ENCODE measurements at places on chromosomes 3 and 15. TPM values are rescaled to one million over a fixed set of nuclear protein-coding genes. Genes with fewer than 3 reads are reported as not detected.

- DNase-seq = no peak
Measured at GRCh38 chr15:26790118-26790517, 17.3 kb upstream of the GABRB3 start.

DNA sequence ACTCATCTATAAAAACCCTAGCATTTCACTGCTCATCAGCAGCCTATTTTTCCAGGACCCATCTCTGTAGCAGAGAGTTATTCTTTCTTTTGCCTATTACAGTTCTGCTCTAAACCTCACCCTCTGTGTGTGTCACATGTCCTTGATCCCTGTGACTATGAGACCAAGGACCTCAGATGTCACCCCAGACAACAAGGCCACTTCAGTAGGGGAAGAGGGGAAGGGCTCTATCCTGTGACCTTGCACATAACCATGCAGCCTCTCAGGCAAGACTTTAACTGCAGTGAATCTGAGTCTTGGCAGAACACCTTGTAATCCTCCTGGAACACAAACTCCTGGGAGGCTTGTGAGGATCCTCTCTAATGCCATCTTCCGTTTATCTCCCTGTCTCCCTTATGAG is 4.4 kb upstream of the ZNF589 start:
- DNase-seq = no peak

DNA sequence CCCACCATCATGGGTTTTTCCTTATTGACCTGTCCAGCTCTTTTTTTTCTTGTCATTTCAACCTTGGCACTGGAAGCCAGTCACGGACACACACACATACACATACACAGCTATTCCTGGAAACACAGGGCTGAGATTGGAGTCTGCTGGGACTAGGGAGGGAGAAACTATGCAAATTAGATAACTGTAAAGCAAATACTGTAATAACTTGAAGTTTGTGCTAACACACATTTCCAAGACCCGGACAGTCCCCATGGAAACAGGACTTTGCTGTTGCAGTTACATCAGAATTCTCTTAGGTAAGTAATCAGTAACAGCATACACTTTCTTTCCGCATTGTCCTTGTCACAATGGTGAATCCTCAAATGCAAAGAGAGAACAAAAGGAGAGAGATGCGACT is 304.4 kb downstream of the KBTBD8 start:
- DNase-seq = no peak

GRCh38 chr15:88719654-88720053 is 80.8 kb downstream of the ISG20 start:
- DNase-seq = no peak

GRCh38 chr3:11136116-11136515 is 18.2 kb upstream of the HRH1 start:
- no peak for DNase-seq

DNA sequence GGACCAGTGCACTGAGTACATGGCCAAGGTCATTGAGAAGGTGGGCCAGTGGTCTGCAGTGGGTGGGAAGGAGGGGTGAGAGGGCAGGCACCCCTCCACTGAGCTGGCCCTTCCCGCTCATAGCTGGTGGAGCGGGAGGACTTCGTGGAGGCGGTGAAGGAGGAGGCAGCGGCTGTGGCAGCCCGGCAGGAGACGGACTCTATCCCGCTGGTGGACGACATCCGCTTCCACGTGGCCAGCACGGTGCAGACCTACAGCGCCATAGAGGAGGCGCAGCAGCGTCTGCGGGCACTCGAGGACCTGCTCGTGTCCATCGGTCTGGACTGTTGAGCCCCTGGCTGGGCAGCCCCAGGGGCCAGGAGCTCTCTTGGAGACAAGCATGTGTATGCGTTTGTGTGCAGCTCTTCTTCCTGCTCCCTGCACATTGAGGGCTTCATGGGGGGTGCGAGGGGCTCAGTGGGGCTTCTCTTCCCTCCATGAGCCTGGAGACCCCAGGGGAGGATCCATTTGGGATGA is 7.5 kb downstream of the ABTB1 start:
- DNase-seq = no peak

GRCh38 chr3:125300416-125300815 is 74.7 kb downstream of the ZNF148 start:
- no peak for DNase-seq

DNA sequence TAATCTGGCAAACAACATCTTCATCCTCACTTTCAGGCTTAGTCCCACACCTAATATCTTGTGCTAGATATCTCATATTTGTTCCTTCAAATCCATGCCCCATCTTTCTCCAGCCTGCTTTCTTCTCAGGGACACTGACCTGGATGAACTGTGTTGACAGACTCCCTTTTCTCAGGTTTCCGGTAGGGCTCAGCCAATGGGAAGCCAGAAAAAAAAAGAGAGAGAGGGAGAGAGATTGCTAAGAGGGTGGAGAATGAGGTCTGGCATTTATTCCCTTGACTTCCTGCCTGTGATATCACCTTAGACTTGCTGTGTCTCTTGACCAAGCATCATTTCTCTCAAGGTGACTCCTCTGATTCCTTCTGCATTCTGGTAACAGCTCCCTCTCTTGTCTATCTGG is 145.6 kb upstream of the ABI3BP start:
- DNase-seq = no peak

DNA sequence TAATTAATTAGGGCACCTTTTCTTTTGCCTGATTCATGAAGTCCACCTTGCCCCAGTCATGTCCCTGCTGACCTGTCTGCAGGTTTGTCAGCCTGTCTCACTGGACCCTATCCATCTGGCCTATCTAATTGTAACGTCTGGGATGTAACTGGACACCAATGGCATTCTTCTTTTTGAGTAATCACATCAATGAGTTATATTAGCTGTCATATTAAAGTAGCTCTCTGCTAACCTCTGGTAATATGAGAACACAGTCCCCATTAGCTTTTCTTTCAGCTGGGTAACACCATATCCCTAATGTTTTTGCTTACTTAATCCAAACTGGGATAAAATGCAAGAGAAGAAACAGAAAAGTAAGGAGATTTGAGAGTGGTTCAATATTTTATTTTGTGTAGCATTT is 166.2 kb upstream of the VEPH1 start:
- no peak for DNase-seq

- no peak for DNase-seq
Measured at GRCh38 chr15:67137319-67137718, 71.9 kb downstream of the SMAD3 start.

DNA sequence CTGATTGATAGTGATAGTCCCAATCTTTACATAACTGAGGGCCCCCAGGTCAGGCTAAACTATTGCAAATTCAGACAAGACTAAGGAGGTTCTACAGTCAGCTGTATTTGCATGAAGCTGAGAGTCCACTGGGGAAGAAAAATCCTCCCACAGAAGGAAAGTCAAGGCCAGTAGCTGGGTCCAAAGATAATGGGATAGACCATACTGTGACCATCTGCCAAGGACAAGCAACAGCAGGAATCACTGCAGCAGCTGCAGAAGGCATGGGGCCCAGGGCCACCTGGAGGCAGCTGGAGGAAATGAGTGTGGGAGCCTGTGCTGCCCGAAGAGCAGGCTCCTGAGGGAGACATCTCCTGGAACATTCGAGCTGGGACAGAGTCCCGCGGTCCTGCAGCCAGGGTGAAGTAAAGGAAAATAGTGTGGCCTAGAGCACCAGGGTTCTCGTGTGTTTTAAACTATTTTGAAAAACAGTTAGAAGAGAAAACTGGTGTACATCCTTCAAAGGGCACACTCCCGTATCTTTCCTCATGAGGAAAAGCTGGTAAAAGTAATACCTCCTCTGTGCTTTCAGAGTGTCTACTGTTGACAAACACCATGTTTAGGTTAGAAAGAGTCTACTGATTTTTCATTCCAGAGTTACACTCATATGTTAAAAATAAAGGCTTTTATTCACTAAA is 13.2 kb upstream of the TMEM212 start:
- no peak for DNase-seq

GRCh38 chr15:62850791-62851291 is 191.7 kb upstream of the TPM1 start:
- DNase-seq = no peak

GRCh38 chr3:59052803-59053411 is 3.1 kb upstream of the CFAP20DC start:
- DNase-seq = no peak

DNA sequence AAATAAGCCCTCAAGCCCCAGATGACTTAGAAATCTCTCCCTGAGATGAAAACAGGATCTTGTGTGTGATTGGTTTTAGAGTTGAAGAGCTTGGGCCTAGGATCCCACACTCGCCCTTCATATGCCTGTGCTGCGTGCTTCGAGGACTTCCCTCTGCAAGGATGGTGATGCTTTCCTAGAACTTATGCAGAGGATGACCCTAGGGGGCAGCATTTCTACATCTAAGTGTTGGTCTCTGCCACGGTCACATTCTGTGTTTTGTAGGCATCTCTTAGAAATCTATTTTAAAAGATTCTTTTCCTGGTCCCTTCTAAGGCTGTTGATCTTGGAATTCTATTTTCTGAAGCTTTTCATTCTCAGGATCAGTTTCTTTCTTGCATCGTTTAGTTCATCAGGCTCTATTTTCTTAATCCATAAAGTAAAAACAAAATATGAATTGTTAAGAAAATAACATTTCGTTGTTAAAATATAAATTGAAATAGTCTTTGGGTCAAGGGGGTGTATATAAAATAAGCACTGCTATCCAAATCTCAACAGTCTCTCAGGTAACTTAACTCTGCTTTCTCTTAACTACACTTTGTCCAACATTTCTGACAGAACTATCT is 45.7 kb downstream of the WDR76 start:
- DNase-seq = no peak

GRCh38 chr3:142279965-142280590 is 54.7 kb upstream of the GK5 start:
- peak; percentile 55 for DNase-seq

- no peak for DNase-seq
Measured at GRCh38 chr3:66554178-66554577, 53.4 kb upstream of the LRIG1 start.

DNA sequence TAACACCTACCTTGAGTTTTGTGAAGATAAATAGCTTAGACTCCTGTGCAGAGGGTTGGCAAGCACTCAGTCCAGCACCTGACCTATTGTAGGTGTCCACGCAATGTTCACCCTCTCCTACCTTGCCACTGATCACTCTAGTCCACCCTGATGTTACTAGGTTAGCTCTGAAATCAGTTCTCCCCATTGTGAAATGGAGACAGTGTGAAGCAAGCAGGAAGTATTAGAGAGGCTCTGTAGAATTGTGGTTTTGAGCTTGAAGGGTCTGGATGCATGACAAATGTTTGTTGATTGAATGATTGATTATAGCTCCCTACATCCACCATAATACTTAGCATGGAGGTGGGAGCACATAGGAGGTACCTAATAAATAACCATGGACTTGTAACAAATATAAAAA is 199.7 kb downstream of the RPLP1 start:
- DNase-seq = peak; percentile 3

GRCh38 chr15:76401285-76401684 is 64.7 kb downstream of the ISL2 start:
- DNase-seq = no peak

- no peak for DNase-seq
Measured at GRCh38 chr3:195114786-195115599, 156.0 kb downstream of the XXYLT1 start.

- DNase-seq = no peak
Measured at GRCh38 chr3:189502676-189503257, 128.4 kb upstream of the TP63 start.

DNA sequence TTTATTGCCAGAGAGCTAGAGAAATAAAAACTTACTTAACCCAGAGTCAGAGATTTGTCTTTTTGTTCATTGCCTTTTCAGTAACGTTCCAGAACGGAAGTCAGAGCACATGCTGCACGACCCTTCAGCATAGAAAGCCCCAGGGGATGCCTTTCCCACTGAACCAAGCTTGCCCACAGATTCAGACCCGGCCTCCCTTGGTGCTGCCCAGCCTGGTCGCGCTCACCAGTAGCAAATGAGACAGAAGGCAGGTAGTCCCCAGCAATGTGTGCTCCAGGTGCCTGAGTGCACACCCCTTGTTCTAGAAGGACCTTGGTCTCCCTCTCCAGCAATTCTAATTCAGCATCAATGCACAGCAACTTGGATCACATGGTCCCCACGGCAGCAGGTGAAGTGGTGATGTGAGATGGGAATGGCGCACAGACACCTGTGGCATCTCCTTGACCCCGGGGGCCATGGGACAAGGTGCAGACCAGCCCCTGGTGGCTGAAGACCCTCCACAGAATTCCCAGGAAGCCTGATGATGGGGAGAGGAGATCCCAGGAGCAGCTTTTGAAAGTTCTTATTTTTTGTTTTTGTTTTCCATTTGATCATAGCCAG is 91.8 kb upstream of the IQSEC1 start:
- no peak for DNase-seq

- no peak for DNase-seq
Measured at GRCh38 chr3:85360742-85361387, 402.1 kb downstream of the CADM2 start.

DNA sequence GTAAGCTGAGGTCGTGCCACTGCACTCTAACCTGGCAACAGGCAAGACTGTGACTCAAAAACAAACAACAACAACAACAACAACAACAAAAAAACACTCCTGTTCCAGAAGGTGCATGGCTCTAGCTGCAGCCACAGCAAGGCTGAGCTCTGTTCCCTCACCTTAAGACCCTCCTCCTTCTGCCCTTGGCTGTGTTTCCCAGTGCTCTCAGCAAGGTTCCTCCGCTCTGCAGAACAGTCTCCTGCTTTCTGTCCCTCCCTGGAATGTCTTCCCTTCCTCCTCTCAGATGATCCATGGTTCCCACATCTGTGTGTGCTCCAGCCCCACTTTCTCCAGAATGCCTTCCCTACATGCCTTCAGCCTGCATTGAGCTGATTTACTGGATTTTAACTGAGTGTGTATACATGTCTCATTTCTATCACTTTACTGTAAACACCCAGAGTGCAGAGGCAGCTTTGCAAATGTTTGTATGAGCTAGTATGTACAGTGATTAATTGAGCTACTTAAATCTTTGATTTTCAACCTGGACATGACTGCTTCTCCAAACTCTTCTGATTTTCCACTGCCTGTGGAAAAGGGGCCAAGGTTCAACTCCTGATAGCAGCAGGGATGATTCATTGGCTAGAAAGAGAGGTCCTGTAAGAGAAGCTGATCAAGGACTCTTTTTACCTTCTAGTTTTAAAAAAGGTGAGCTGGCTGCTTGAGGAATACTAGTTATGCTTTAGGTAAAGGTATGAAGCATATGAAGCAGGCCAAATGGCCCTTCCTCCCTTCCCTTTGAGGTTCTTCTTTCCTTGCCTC is 14.7 kb downstream of the ANKUB1 start:
- no peak for DNase-seq

- no peak for DNase-seq
Measured at GRCh38 chr3:143552851-143553250, 295.4 kb downstream of the SLC9A9 start.

DNA sequence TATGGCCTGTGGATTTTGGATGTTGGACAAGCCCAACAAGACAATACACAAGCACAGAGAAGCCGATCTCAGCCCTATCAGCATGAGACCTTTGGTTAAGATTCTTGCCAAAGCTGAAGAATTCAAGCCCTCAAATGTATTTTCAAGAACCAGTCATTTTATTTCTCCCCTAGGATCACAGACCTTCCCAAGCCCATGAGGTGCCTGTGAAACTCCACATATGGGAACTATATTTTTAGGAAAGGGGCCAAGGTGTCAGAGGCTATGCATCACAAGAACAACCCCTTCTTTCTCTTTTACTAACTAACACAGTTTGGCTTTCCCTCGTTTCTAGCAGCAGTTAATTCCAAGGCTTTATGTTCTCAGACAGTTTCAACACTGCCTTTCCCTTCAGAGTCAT is 364.5 kb downstream of the MAGI1 start:
- no peak for DNase-seq

Gene CFAP92
- not detected for total RNA-seq

Gene MOBP
- not detected for total RNA-seq

Gene C3orf20
- 0.16 TPM for total RNA-seq

Gene CHL1
- total RNA-seq = not detected

Gene FES
- 55.7 TPM for total RNA-seq

Gene CPLX3
- 0.35 TPM for total RNA-seq

Gene PROS1
- total RNA-seq = 0.50 TPM

Gene HTR3D
- not detected for total RNA-seq

Gene RBP2
- total RNA-seq = not detected

Gene IQCF5
- not detected for total RNA-seq

Data from activated CD8-positive, alpha-beta memory T cell treated with anti-CD3 and anti-CD28 coated beads, Interleukin-2, amount 10 ng/mL, durations not matched to agents 7 days and 5 days (primary cell).